Activated CD4-positive, alpha-beta T cell treated with anti-CD3 and anti-CD28 coated beads, Interleukin-2, amount 50 U/mL, for 48 hours (primary cell): ENCODE measurements at places on chromosomes 1 and 21.

GRCh38 chr1:225250432-225250831 is 177.4 kb downstream of the LBR start:
- DNase-seq, result no peak

DNA sequence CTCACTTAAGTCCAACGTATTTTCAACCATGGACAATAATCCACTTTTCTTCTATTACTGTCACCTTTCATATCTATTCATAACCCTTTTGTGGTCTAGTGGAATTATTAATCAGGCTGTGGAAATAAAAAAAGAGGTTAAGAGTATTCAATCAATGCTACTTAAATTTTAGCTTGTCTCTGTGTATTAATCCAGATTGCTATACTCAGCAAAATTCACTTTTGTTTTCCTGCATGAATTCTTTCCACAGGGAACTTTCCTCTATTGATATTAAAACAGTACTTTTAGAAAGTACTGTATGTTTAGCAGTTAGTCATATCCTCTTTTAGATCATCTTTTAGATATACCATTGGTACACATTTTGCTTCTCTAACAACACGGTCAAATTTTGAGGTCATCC is 1033.0 kb upstream of the ADGRL2 start:
- no peak for DNase-seq

DNA sequence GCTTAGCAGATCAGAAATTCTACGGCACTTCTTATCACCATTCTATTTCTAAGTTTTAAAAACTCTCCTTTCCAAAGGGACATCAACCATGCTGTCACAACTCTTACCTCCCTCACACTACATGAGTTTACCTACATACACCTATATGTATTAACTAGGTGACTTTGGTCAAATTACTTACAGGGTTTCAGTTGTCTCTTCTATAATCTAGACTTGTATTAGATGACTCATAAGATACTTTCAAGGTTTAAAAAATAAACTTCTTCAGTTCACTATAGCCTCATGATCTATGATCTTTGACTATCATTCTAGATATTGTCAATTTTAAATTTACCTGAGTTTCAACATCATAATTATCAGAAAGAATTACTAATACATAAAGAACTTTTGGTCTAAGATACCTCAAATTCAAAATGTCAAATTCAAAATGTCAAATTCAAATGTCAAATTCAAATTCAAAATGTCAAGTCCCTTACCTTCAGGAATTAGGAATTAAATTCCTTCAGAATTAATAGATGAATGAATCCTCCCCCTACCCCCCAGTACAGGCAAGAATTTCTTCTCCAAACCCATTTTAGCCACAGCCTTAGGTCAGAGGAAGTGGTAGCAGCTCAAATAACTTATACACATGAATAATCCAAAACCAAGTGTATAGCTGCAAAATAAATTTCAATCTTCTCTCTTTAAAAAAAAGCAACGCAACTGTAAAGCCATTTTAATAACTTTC is 31.1 kb downstream of the OTUD7B start:
- DNase-seq, result no peak

DNA sequence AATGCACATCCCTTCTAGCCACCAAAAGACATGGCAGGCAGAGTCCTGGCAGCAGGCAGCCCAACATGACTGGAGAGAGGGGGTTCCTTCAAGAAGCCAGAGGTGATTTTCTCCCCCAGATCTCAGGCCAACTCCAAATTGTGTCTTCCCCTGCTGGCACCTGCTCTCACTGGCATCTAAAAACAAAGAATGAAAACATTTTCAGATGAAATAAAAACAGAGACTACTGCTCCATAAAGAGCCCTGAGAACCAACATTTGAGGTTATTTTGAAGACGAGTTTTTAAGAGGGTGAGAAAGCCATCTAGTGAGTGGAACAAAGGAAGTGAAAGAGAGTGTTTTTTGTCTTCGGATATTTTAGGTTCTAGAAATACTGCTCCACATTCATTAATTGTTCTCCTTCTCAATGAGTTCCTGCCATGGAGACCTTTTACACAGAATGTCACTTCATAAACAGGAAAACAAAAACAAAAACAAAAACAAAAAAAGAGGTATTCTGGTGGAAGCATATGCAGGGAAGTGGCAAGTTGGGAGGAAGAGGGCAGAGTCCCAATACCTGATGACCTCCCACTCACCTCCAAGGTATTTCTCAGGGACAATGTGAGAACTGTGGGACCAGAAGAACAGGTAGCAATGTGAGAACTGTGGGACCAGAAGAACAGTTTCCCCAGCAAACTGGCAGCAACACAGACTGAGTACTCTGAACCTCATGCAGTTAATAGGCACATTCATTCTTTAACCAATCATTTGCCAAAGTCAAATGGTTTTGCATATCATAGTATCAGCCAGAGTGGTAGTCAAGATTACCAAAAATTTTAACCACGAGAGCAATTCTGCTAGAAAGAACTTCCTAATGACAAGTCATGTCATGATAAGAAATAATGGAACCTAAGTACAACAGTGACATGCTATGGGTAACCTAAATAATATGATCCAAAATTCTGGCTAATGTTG is 50.0 kb downstream of the KIAA0319L start:
- no peak for DNase-seq

GRCh38 chr1:23451441-23451840 is 26.9 kb upstream of the TCEA3 start:
- no peak for DNase-seq

DNA sequence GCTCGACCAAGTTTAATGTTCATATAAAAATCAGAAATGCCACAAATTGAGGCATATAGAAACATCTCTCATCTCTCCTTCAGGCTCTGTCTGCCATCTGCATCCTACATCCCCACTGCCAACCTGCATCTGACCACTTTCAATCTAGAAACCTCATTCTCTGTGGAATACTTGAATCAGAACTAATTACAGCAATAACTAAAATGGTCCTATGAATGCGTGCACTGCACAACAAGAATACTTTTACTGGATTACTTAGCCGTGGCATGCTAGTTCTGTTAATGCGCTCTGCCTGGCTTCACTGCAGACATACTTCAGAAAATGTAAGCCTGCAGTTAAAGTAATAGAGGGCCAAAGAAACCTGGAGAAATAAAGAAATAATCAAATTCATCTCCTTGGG is 89.8 kb upstream of the NR5A2 start:
- no peak for DNase-seq

DNA sequence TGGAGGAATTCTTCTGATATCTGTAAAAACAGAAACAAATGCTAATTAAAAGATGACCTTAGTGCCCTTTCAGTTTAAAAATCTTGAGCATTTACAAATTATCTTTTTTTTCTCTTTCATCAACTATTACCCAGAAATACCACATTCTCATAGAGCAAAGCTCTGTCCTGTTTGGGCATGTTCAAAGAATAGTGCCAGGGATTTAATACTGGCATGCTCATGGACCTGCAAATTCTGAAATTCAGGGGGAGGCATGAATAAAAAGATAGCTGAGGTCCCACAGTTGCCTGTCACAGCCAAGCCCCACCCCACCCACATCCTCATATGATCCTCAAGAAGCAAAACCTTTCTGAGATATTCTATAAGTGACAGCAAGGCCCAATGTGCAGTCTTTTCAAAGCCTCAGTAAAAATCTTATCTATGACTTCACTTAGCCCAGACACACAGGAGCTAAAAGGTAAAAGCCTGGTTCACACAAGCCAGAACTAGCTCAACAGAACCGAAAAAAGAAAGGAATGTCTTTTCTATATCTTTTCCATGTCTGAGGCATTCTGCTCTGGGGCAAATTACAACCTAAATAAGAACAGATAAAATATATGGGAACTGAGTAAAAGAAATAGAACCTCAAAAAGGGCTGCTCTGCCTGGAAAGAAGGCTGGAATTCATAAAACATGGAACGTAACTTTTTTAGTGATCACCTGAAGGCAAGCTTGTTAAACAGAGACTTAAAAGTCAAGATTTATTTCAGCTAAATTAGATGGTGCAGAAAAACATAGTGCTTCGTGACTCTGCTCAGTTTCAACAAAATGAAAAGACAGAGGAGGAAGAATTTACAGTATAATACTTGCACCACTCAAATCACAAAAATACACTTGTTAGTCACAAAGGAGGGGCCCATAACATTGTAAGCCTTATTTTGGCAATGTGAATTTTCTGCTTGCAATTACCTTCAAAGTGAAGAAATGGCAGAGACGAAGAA is 11.0 kb downstream of the WLS start:
- DNase-seq, result no peak

DNA sequence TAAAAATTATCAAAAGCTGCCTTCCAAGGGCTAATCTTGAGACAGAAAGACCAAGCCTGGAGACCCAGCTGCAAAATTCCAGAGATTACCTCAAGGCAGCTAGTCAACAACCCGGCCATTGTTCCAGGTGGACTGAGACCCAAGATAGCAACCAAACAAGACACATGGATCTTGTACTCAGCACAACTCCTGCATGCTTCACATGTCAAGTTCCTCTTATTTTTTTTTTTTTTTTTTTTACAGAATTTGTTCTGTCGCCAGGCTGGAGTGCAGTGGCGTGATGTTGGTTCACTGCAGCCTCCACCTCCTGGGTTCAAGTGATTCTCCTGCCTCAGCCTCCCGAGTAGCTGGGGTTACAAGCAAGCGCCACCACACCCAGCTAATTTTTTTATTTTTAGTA is 40.1 kb downstream of the CD2 start:
- DNase-seq, result no peak

GRCh38 chr1:28428012-28428411 is 58.5 kb downstream of the PHACTR4 start:
- DNase-seq, result no peak

- no peak for DNase-seq
Observed at GRCh38 chr1:22328331-22329147, 123.1 kb upstream of the ZBTB40 start.

GRCh38 chr1:90902672-90903071 is 119.2 kb downstream of the ZNF644 start:
- DNase-seq, result no peak

DNA sequence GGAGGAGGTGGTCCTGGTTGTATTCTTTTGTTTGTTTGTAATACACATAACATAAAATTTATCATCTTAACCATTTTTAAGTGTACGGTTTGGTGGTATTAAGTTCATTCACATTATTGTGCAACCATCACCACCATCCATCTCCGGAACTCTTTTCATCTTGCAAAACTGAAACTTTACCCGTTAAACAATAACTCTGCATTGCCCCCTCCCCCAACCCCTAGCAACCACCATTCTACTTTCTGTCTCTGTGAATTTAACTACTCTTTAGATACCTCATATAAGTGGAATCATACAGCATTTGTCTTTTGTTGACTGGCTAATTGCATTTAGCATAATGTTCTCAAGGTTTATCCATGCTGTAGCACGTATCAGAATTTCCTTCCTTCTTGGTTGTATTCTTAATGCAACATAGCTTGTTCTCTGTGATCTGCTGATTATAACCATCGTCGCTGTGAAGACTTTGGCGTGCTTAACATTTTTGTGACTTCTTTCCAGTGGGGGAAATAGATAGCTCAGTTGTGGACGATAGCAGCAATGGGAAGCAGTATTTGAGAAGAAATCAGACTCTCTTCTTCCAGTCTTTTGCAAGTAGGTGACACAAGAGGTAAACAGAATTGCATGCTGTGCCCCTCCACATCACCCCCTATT is 117.5 kb upstream of the HOOK1 start:
- DNase-seq, result peak; percentile 13

DNA sequence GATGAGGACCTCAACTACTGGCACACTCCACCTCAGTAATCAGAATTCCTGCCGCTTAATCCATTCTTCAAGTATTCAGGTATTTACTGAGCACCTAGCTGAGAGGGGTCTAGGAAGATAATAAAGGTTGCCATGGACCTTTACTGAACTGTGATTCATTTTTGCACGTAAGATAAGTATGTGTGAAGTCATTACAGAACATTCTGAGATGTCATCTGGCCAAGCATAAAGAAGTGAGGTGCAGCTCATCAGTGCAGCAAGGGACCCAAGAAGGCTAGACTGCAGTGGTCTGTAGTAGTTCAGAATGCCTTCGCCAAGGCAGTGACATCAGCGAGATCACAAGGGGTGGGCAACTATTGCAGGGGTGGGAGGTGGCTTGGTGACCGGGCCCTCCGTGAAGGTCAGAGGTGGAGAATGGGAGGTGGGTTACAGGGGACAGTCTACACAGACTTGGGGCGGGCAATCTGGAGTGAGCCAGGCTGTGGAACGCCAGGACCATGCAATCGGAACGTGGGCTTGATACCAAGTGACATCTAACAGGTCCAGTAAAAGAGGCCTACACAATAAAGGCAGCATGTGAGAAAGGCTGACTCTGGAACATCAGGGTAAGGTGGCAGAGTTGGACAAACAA is 107.4 kb downstream of the SLC45A1 start:
- no peak for DNase-seq

DNA sequence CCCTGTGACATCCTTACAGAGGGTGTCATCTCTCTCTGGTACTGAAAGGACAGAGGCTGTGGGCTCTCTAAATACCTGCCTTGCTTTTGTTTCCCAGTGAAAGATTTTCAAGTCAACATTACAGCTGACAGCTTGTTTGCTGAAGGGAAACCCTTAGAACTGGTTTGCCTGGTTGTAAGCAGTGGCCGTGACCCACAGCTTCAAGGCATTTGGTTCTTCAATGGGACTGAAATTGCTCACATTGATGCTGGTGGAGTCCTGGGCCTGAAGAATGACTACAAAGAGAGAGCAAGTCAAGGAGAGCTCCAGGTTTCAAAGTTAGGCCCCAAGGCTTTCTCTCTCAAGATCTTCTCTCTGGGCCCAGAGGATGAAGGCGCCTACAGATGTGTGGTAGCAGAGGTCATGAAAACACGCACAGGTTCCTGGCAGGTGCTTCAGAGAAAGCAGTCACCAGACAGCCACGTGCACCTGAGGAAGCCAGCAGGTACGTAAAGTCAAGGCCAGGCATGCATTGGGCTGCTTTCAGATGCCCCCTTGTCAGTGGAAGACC is 11.8 kb downstream of the CD101 start:
- no peak for DNase-seq

DNA sequence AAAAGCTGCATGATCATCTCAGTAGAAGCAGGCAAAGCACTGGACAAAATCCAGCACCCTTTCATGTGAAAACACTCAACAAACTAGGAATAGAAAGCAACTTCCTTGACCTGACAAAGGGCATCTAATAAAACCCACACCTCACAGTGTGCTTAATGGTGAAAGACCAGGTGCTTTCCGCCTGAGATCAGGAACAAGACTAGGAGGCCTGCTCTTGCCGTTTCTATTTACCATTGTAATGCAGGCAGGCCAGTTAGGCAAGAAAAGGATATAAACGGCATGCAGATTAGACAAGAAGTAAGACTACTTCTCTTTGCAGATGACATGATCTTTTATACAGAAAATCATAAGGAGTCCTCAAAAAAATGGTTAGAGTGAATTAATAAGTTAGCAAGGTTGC is 37.2 kb downstream of the SLC37A1 start:
- DNase-seq, result no peak

- no peak for DNase-seq
Observed at GRCh38 chr1:210413951-210414350, 85.2 kb downstream of the HHAT start.

- DNase-seq, result no peak
Observed at GRCh38 chr1:93813076-93813475, 65.9 kb downstream of the DNTTIP2 start.

GRCh38 chr1:8926707-8927694 is 18.7 kb upstream of the CA6 start:
- DNase-seq, result no peak
